ENCODE measurements at places on chromosomes 4 and X.

- DNase-seq: no peak
Observed at GRCh38 chr4:89267846-89268245, 39.8 kb downstream of the GPRIN3 start.

- DNase-seq: no peak
Observed at GRCh38 chr4:87025614-87026041, 90.8 kb downstream of the AFF1 start.

DNA sequence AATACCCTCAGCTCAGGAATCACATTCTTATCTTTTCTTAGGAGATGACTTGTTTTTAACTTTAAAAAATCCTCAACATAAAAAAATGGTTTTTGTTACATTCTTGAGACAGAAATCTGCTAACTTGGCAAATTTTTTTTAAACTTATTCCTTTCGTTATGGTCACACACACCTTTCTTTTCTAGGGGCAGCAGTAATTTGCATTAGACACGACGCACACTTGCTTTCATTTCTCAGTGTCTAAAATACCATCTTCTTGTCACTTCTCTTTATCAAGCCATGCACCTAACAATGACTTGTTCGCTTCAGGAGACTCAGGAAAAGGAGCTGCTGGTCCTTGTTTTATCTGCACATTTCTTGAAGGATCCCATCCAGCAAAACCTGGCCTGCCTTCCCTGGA lies 112.6 kb upstream of the TBL1X start:
- no peak for DNase-seq

GRCh38 chrX:115362334-115363095 lies 73.0 kb downstream of the LUZP4 start:
- no peak for DNase-seq

DNA sequence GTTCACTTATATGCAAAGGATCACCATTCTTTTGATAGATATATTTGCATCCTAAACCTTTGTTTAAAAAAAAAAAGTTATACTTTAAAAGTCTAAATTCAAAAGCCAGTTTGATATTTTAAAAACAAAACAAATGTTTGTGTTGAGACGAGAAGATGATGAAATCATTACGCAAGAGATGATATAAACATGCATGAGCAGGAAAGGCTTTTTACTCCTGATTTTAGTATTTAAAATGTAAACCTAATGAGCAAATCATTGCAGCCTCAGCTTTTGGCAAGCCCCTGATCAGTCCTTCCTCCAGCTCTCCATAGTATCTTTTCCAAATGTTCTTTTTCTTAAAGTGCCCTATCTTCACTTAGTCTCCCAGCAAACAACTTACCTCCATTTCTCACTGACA lies 115.6 kb downstream of the ARAP2 start:
- no peak for DNase-seq

GRCh38 chr4:7760228-7760627 lies 179.4 kb downstream of the AFAP1 start:
- DNase-seq: no peak

GRCh38 chr4:39637221-39637585 lies 1.5 kb downstream of the SMIM14 start:
- DNase-seq: no peak

DNA sequence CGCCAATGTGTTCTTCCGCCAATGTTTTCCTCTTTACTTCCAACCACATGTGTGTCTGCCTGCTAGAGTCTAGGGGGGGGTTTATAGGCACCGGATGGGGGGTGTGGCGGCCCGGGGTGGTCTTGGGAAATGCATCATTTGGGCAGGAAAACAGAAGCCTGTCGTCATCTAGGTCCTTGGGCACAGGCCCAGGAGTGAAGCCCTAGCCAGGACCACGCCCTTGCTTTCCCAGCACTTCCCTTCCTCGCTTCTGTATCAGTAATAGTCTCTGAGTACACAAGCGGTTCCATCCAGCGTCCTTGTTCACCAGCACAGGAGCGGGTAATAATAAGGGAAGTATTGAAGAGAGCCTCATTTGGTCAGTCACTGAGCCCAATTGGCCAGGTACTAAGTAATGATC lies 74.5 kb downstream of the QDPR start:
- DNase-seq: no peak

- DNase-seq: no peak
Observed at GRCh38 chr4:169199184-169199583, 71.6 kb downstream of the SH3RF1 start.

GRCh38 chrX:133375615-133376340 lies 39.5 kb downstream of the GPC4 start:
- no peak for DNase-seq
